Activated gamma-delta T cell treated with anti-CD3 and anti-CD28 coated beads, Interleukin-2, amount 50 U/mL, for 16 hours (primary cell): ENCODE measurements at places on chromosomes 16 and 17.

GRCh38 chr17:36730857-36731490, 129.6 kb downstream of the MRM1 start:
- no peak for DNase-seq

DNA sequence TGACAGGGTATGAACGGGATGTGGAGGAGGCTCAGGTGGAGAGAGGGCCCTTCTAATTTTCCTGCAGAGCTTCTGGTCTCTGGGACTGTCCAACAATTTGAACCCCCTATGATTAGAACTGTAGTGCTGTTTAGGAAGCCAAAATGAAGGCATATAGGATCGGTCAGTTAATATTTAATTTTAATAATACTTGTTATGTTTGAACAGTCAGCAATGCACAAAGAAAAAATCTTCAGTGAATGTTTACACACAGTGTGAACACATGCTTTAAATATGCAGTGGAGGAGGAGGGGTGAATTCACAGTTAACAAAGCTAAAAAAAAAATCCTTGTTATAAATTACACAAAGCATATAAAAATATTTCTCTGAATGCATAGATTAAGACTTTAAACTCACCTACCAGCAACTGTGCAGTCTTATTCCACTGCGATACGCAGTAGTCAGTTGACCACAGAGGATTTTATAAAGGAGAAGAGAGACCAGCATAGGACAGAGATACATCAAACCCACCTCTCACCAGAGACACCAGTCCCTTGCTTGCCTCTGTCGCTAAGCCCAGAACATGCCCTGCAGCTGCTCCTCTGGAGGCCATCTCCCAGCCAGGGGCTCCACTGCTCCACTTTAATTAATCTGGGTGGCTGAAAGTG, 14.6 kb downstream of the ANKRD40 start:
- no peak for DNase-seq

GRCh38 chr16:22691335-22691734, 122.6 kb upstream of the HS3ST2 start:
- no peak for DNase-seq

GRCh38 chr17:40443196-40443987, at the start of gene IGFBP4:
IGFBP4 (plus strand) TSS chr17:40443450; CDS start chr17:40443736, 286 bp downstream.
- peak; percentile 48 for DNase-seq

- DNase-seq, result no peak
These were observed 7.6 kb upstream of the CMTR2 start for GRCh38 chr16:71296584-71297340.

- no peak for DNase-seq
These were observed 5.7 kb downstream of the SMARCD2 start for GRCh38 chr17:63836811-63837210.

GRCh38 chr16:1543085-1543896, 9.8 kb downstream of the TMEM204 start:
- DNase-seq, result no peak

DNA sequence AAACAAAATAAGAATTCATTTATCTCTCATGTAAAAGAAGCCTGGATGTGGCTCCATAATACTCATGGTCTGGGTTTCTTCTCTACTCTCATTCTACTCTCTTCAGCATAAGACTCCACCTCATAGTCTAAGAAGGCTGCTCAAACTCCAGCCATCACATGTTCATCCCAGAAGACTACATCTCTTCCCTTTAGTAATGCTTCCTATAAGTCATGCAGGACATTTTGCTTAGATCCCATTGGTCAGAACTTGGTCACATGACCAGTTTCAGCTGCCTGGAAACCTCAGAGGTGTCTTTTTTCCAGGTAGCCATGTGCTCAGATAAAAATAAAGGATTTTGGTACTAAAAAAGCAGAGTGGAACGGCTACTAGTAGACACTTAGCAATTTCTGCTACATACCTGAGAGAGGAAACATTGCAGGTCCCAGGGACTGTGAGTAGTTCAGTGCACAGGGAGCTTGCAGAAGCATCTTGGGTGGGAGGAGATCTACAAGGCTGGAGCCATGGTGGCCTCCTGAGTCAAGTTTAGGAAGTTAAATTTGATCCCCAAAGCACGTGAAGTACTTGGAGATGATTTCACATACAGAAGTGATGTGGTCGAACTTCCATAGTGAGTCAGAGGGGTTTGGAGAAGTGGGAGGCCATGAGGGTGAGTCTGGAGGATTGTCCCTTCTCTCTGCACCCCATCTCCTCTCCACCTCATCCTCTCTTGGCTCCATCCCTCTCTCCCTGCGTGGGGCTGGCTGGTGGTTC, 110.2 kb downstream of the CCDC182 start:
- DNase-seq, result no peak

- DNase-seq, result no peak
These were observed 10.7 kb downstream of the XYLT1 start for GRCh38 chr16:17459903-17460521.

- no peak for DNase-seq
These were observed 20.7 kb upstream of the SIAH1 start for GRCh38 chr16:48405907-48406306.

DNA sequence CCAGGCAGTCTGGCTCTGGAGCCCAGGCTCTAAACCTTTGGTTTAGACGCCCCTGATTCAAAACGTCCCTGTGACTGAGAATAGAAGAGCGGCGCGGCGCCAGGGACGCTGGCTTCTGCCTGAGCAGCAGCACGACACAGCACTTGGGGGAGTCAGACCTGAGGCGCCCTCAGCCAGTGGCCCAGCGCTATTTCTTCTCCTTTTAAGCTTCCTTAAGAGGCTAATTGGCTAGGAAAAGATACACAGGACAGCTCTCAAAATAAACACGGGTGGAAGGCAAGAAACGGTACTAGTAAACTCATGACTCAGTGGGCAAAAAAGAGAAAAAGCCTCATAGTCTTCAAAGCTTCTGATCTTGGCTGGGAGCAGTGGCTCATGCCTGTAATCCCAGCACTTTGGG, 34.9 kb downstream of the GTF3C1 start:
- no peak for DNase-seq

- DNase-seq, result no peak
These were observed 1046.5 kb upstream of the RBFOX1 start for GRCh38 chr16:6286176-6286575.

DNA sequence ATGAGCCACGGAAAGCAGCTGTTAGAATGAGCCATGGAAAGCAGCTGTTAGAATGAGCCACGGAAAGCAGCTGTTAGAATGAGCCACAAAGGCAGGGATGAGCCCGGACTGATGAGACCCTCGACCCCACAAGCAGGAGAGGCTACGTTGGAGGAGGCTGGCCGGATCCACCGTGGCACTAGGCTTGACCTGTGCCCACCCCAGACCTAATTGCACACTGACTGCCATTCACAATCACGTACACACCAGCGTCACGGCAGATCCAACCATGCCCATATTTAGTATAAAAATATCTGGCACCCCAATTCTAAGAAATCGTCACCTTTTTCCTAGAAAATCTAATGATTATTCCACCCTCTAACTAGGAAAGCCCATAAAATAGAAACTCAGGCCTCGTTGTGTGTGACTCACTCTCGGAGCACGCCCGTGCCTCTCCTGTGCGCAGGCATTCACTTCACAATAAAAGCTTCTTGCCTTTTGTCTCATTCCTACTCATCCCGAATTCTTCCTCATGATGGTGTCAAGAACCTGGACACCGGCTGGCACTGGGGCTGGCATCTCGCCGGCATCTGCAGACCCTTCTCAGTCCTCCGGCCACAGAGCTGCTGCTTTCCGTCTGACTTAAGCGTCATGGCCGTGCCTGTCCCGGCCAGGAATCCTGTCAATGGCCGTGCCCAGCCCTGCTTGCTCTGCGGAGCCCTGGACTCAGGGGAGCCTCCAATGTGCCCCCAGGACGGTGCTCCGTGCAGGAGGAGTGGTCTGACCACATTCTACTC, 5.5 kb upstream of the SECTM1 start:
- no peak for DNase-seq

DNA sequence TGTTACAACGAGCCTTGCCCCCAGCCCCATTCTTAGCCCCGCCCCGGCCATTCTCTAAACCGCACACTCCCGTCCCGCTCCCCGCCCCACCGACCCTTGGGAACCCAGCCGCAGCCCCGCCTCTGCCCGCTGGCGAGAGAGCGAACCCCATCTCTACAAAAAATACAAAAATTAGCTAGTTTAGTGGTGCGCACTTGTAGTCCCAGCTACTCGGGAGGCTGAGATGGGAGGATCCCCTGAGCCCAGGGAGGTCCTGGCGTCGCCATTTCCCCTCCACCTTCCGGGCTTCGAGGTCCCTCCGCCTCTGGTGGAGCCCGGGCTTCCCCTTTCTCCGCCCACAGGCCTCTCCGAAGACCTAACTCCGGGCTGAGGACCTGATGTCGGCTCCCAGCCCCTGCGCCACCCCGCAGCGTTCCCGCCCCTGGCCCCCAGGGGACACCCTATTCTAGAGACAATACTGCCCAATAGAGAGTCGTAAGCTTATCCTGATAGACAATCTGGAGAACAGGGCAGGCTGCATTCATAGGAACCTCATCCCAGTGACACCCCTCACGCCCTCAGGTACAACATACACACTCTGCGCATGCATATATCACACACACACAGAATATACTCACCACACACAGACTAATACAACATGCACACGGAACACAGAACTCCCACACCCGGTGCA, 480 bp upstream of the PROCA1 start:
- DNase-seq, result peak; percentile 42

DNA sequence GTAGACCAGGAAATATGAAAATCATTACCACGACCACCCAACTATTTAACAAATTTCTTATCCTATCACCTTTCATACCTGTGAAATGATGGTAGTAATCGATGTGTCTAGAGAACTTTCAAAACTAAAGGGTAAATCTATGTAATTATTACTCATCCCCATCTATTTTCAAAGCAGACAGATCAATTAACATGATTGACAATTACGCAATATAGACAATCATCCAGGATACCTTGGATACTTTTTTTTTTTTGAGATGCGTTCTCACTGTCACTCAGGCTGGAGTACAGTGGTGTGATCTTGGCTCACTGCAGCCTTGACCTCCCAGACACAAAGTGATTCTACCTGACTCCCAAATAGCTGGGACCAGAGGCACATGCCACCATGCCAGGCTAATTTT, 4.0 kb upstream of the C16orf46 start:
- no peak for DNase-seq

GRCh38 chr17:17575360-17576251, 15.9 kb downstream of the PEMT start:
- DNase-seq, result no peak

- no peak for DNase-seq
These were observed 51.5 kb downstream of the HIC1 start for GRCh38 chr17:2106308-2106955.

DNA sequence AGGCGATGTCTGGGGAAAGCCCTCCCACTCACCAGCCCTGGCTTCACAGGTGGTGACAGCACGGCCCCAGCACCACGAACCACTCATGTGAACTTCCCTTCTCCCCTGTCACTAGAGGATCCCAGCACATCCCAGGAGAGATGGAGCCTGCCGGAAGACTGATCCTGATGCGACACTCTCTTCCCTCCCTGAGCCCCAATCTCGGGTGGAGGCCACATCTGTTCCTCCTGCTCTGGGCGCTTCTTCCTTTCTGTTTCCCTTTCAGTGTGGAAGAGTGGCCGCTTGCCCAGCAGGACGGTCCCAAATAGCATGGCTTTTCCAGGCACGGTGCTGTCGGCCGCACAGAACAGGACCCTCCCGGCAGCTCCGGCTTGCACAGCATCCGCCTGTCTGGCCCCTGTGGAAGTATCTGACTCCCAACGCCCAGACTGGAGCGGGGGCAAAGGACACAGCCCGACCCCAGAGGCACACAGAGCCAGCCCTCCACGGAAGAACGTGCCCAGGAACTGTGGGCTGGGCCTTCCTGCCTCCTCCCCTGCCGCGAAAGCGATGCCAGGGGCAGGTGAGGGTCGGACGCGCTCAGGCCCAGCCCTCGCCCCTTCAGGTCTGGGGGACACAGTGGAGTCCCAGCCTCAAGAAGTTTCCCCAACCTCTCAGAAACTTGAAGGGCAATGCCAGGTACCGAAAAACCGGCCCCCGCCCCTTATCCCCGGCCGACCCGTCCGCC, 37.6 kb downstream of the CBFA2T3 start:
- no peak for DNase-seq

DNA sequence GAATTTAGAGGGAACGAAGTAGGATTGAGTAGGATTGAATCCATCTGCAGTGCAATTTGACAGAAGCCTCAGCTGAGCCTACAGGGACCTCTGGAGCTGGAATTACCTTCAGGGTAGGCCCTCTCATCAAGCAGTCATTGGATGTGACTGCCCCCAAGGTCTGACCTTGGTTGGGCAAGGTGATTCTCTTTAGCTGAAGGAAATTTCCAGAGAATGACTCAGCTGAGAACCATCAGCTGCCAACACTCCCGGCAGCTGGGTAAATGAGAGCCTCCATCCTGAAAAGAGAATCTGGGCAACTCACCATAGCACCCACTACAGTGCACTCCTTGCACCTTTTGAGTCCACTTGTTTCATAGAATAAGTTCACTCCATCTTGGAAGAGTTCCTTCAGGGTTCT, 113.5 kb upstream of the MED13 start:
- DNase-seq, result no peak

GRCh38 chr17:879546-880442, 97.6 kb downstream of the MRM3 start:
- DNase-seq, result peak; percentile 10

- DNase-seq, result no peak
These were observed 149.2 kb downstream of the MYO1D start for GRCh38 chr17:32727681-32728080.

DNA sequence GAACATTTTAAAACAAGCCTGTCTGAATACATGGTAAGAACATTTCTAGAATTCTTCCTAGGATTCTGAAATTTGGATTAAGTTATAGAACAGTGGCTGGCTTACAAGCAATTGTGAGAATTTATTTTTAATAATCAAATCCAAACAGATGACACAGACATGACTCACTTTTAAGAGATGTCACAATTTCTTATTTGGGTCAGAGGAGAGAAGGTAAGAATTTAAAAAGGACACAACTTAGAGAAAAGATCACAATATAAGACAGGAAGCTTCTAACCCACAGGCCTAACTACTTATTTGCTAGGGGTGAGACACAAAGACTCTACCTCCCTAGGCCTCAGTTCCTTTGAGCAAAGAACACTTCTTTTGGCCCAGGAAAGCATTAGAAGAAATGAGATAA, 32.7 kb downstream of the ZZEF1 start:
- DNase-seq, result no peak

DNA sequence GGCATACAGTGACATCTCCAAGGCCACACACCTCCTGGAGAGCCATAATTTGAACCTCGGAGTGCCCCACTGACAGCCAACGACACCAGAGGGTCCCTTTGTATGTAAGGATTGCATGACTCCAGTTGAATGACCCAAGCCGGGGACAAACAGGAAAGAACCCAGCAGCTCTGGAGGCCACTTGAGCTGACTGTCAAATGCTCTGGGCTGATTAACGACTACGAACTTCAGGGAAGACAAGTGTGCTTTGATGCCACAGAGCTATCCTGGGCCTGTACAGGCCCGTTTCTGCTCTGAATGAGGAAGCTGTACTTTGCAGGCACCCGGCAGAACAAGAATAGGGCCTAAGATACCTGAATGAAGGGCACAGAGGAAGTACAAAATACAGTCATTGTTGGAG, 404.6 kb downstream of the SLC39A11 start:
- DNase-seq, result no peak

GRCh38 chr16:85803570-85803969, 4.1 kb downstream of the COX4I1 start:
- DNase-seq, result no peak

- DNase-seq, result no peak
These were observed 42.8 kb downstream of the CLEC19A start for GRCh38 chr16:19328364-19328763.

GRCh38 chr17:78804777-78805176, 22.7 kb upstream of the CYTH1 start:
- no peak for DNase-seq
